Activated CD4-positive, alpha-beta memory T cell treated with anti-CD3 and anti-CD28 coated beads, Interleukin-2, amount 10 ng/mL, durations not matched to agents 7 days and 5 days (primary cell): ENCODE measurements at places on chromosomes 12 and 14. TPM values are rescaled to one million over a fixed set of nuclear protein-coding genes. Genes with fewer than 3 reads are reported as not detected.

- no peak for DNase-seq
Observed at GRCh38 chr14:76752744-76753143, 8.5 kb upstream of the VASH1 start.

GRCh38 chr14:36503771-36504741 is 16.0 kb downstream of the NKX2-1 start:
- DNase-seq: no peak

DNA sequence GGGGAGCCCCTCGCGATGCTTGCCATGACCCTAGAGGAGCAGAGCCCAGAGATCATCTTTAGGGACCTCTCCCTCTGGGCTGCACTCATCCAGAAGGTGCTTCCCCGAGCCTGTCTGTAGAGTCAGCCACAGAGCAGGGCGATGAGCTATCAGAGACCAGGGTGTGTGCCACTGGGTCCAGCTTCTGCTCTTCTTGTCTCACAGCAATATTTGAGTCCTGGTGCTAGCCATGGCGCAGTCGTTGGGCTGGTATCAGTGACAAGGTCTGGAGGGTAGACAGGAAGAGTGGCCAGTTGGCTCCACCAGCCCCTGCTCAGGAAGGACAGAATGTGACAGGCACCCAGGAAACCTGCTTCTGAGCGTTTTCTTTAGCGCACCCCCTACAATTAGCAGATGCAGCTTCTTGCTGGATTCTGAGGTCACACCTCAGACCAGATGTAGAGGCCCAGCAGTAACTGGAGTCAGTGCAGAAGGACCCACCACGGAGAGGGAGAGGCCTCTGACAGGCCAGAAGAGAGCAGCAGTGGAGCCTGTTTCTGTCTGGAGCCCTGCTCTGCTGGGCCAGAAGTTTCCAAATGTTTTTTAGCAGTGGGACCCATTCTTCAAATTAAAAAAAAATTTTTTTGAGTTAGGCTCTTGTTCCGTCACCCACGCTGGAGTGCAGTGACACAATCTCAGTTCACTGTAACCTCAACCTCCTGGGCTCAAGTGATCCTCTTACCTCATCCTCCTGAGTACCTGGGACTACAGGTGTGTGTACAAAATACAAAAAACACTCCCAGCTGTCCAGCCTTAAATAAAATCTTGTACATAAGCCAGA is 23.7 kb downstream of the ANKRD9 start:
- DNase-seq: no peak

DNA sequence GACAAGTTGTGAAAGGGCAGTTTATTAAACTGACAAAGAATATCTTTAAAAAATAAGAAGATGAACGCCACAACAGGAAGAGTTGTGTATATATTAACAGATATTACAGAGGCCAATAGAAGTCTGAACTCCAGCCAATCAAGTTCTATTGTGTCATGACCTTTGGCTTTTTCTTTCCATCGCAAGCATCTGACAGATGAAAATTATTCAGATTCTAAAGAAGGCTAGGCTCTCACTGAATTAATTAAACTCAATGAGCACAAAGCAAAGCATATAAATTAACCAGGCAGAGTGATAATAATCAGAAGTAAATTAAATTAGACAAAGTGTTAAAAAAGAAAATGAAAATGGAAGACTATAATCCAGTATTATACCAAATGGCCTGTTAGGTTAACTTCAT is 62.0 kb upstream of the PYGL start:
- DNase-seq: no peak

Gene B4GALNT1
- total RNA-seq: 1.4 TPM

GRCh38 chr12:29317556-29318363 is 63.2 kb downstream of the ERGIC2 start:
- peak; percentile 56 for DNase-seq

Gene ADGRD1
- total RNA-seq: not detected

Gene CD69
- 197 TPM for total RNA-seq

DNA sequence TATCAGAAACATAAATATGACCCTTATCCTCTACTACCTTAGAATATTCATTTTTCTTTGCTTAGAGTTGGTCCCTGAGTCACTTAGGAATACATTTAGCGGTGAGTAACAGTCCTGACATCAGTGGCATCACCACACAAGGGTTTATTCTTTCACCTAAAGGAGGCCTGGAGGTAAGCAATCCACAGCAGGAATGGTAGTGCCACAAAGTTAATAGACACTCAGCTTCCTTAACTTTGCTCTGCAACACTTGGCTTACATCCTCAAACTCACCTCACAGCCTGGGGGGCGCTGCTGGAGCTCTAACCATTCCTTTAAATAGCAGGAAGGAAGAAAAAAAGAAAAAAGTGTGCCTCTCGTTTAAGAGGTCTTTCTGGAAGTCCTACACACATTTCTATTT is 29.1 kb downstream of the BBOF1 start:
- DNase-seq: no peak

Gene BTBD6
- 45.7 TPM for total RNA-seq

Gene NDUFB1
- 140 TPM for total RNA-seq

DNA sequence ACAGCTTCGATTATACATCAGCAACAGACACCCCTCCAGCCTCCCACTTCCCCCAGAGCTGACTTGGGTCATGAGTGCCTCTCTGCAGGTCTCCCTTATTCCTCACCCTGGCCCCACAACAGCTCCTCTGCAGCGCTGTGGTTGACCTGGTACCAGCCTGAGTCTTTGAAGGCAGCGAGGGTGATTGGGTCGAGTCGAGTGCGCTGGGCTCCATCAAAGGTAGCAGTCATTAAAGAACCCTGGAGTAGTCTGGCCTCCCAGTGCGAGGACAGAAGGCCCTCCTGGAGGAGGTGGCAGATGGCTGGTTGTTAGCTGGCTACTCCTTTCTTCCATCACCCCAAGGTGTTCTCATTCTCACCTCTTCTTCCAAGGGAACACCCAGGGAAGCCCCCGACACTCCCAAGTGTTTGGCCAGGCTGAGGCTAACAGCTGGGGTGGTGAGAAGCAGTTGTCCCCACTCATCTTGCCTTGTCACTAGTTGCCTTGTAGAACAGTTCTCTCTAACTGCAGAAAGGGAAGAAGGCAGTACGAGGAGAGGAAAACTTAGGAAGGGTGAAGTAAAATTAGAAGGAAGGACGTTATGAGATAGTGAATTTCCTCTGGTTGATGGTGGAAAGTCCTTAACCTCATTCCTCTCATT is 2.7 kb downstream of the CIROP start:
- no peak for DNase-seq

Gene CCDC175
- not detected for total RNA-seq

DNA sequence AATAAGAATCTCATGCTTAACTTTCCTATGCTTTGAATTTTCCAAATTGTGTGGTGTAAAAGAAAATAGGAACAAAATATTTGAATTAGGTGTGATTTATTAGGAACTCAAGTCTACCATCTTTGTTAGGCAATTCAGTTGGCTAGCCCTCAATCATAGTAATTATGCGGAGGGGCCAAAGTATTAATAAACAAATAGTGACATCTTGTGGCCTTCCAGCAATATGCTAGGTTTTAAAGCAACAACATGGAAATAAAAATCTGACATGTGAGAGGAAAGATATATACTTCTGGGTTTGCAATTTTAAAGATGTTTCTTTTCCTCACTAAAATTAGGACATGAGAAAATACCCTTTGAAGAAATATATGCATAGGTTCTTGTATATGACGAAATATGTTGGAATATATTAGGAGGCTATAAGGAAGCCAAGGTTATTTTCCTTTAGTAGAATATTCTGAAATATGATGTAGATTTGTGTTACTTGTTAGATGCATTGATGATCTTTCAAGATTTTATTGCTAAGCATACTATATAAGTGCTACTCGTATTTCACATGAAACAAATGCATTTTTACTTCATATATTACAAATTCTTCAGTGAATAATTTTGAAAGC is 200.4 kb downstream of the PTPRO start:
- DNase-seq: no peak

Gene KLRC4
- not detected for total RNA-seq

DNA sequence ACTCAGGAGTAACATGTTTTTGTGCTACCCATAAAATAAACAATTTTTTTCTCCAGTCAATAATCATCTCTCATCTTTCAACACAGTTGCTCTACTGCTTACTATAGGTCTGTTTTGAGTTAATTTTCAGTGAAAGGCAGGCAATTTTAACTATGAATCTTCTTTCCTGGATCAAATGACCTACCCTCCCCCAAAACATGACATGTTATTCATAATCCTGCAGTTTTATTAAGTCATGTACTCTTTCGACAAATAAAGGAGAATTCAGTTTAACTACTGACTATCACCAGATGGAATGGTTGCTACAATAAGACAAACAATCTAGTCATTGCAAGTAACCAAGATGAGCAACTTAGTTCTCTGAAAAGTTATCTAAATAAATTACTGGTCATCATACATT is 106.0 kb upstream of the FAR2 start:
- DNase-seq: no peak

GRCh38 chr12:1588575-1588947 is 5.8 kb downstream of the FBXL14 start:
- DNase-seq: no peak

Gene RGS6
- 2.0 TPM for total RNA-seq

DNA sequence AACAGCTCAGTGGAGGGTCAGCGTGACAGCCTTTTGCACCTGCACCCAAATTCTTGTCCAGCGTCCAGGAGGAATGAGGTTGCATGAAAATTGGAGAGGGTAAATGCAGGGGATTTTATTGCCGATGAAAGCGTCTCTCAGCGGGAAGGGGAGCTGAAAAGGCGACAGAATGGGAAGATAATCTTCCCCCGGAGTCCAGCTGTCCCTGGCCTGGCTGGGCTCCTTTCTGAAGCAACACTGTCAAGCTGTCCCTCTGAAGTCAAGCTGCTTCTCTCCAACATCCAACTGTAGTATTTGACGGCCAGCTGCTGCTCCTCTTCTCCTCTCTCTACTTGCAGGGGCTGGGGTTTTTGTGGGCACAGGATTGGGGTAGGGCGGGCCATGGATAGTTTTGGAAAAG is 32.7 kb downstream of the NOPCHAP1 start:
- no peak for DNase-seq

Gene FOXG1
- not detected for total RNA-seq

Gene IL22
- total RNA-seq: 4.7 TPM

Gene OR4N5
- not detected for total RNA-seq

Gene FOXJ2
- 19.6 TPM for total RNA-seq

GRCh38 chr12:71160585-71160984 is 2.8 kb upstream of the TSPAN8 start:
- no peak for DNase-seq

Gene NFE2
- not detected for total RNA-seq

Gene TMEM229B
- total RNA-seq: 10.4 TPM

DNA sequence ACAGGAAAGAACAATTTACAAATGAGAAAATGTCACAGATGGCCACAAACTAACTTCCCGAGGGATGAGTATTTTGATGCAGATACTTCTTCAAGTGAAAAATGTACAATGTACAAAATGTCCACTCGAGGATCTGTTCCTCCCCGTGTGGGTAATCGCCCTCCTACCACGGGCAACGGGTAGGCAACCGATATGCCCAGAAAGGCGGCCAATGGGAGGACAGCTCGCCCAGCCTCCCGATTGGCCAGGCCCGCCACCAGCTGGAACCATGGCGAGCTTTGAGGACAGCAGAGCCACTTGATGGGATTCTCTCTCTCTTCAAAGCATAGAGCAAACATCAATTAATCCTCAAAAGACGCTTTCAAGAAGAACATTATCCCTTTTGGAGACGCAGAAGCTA is 42.3 kb downstream of the DPF3 start:
- no peak for DNase-seq

Gene ANO2
- not detected for total RNA-seq

GRCh38 chr12:39426636-39427240 is 16.2 kb downstream of the KIF21A start:
- DNase-seq: no peak

DNA sequence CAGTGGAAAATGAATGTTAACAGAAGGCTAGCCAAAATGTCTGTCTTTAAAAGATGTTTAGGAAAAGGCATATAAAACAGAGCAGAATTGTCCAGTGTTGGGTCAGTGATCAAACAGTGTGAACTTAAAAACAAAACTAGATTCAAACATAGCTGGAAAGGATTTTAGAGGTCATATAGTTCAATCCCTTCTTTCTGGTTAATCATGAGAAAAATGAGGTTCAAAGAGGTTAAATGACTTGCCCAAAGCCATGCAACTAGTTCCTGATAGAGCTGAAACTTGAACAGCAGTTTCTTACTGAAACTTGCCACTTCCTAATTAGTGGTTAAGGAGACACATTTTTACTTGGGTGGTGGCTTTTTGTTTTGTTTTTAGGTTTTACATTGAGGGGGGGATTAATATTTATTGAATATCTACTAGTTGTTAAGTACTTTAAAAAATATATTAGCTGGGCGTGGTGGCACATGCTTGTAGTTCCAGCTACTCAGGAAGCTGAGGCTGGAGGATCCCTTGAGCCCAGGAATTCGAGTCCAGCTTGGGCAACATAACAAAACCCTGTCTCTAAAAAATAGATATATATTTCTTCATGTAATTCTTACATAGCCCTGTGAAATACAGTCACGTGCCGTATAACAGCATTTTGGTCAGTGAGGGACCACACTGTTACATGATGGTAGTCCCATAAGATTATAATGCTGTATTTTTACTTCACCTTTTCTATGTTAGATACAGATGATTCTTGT is 20.4 kb downstream of the ACVR1B start:
- DNase-seq: no peak

Gene FSCB
- not detected for total RNA-seq

DNA sequence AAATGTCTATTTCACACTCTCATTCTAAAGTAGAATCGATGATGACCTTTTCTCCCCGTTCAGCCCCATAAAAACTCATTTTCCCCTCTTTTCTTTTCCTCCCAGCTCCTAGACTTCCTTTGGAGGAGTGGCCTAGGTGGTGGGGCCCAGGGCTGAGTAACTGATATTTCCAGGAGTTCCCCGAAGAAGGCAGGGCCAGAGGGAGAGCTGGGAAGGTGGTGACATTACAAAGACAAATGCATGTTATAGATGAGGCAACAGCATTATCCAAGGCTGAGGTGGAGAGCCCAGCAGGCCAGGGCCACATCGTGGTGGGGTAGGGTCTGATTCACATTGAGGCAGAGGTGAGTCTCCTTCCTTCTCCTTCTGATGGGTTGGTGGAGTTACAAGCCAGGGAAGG is 22.2 kb upstream of the HDAC7 start:
- no peak for DNase-seq

- DNase-seq: no peak
Observed at GRCh38 chr12:33663000-33663654, 223.5 kb upstream of the SYT10 start.

DNA sequence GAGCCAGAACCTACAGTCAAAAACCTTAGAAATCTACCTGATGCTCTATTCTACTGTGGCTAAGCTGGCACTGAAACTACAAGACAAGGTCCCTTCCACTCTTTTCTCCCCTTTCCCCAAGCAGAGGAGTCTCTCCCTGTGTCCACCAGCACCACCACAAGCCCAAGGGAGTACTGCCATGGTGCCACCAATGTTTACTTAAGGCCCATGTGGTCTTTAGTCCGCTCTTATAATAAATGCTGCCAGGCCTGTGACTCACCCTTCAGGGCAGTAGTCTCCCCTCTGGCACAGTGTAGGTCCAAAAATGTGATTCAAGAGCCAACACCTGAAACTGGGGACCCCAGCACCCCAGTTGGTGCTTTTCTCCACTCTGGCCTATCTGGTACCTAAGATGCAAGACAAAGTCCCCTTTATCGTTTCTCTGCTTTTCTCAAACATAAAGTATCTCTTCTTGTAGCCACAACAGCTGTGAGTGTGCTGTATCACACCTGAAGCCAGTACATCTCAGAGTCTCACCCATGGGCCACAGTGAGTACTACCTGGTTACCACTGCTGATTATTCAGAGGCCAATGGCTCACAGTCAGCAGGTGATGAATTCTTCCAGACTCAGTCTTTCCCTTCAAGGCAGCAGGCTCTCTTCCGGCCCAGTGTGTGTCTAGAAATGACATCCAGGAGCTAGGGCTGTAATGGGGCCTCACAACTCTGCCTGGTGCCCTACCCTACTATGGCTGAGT is 29.3 kb downstream of the SLC38A2 start:
- no peak for DNase-seq

GRCh38 chr12:123744836-123745235 is 17.3 kb upstream of the DNAH10 start:
- no peak for DNase-seq
